ENCODE measurements at places on chromosomes 2 and 18.
A peak's percentile ranks its signal among the peaks of the same experiment; 100 is the strongest.

DNA sequence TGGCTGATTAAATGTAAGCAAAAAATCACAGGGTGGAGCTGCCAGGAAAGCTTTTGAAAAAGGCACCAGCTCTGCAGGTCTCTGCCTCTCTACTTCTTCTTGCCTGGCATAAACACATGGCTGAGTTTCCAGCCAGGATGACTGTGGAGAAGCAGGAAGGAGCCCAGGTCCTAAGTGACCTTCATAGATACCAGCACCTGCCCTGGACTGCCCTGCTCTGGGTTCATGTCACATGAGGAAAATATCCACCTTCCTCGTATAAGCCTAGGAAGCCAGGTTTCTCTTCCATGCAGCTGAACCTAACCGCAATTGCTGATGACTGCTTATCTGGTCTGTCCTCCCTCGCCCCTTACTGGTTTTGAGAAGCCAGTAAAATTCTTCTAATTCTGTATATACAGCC lies 47.8 kb upstream of the CREB1 start:
- no peak for DNase-seq

DNA sequence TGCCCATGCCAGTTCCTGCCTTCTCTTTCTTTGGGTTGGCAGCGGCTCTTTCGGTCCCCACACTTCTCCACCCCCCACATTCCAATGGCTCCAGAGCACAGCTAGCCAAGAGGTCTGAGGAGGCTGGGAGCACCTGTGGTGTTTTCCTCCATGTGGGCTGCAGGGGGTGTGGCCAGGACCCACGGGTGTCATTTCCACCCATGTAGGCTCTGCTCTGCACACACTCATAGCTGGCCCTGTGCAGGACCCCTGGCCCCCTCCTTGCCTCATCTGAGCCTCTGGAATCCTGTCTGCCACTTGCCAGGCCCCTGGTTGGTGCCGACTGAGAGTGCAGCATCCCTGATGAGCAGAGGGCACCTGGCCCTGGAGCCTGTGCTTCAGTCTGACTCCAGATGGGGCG lies 46.3 kb downstream of the DYSF start:
- no peak for DNase-seq

DNA sequence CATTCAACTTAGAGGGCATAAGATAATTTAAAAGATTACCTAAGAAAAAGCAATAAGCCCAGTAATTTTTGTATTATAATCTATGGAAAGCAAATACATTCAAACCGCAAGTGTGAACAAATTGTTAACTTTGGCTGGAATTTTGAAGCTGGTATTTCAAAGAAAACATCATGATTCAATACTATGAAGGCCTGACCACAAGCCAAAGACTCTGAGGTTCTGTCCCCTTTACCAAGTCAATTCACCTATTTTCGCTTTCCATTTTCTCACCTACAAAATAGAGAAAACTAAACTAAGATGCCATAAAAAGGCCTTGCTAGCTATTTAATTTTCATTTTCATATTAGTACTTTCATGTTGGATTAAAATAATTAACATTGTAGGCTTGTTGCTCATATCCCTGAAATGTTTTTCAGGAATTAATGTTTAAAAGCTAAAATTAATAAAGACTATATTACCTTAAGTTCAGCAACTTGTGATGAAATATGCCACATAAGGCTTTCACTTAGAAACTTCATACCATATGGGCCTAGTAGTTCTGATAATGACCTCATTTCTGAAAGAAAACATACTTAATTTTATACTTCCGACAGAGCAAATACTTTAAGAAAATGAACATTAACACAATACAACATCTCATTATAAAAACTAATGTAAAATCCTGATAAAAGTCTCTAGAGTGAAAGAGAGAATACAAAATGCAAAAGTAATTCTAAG lies 85.7 kb upstream of the FRZB start:
- no peak for DNase-seq

DNA sequence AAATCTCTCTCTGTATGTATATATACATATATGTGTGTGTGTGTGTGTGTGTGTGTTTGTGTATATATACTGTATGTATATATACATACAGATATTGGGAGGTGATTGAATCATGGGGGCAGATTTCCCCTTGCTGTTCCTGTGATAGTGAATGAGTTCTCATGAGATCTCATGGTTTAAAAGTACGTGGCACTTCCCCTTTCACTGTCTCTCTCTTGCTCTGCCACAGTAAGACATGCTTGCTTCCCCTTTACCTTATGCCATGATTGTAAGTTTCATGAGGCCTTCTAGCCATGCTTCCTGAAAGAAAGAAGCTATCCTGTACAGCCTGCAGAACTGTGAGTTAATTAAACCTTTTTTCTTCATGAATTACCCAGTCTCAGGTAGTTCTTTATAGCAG lies 18.8 kb upstream of the CCDC195 start:
- no peak for DNase-seq

DNA sequence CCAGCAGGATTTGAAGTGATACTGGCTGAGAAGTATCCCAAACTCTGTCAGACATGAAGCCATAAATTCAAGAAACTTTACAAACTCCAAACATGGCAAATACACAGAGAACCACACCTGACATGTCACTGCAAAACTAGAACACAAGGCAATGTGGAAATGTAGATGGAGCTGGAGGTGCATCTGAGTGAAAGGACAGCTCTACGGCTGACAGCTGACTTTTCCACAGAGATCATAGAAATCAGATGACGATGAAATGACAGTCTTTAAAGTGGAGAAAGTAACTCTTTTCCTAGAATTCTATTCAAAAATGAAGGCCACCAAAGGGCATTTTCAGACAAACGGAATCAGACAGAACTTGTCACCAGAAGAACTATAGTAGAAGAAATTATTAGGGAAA lies 97.5 kb downstream of the LDLRAD4 start:
- no peak for DNase-seq

- DNase-seq, result no peak
Observed at GRCh38 chr2:199471443-199472057, 13.8 kb upstream of the SATB2 start.

DNA sequence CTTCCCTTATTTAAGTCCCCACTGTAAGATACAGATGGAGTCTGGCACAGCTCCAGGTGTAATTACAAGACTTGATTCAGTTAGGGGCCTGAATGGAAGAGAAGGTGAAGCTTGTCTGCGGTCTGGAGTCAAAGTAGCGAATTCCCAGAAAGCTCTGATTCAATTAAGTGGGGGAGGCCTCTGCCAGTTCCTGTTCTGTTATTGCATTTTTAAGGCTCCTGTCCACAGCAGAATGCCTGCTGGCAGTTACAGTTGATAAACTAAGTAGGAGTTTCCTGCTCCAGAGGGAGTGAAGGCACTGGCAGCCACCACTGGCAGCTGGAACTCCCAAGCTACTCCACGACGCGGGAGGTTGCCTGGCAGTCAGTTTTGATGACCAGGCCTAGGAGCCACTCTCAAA lies 181.1 kb downstream of the SOCS6 start:
- DNase-seq, result peak; percentile 51

DNA sequence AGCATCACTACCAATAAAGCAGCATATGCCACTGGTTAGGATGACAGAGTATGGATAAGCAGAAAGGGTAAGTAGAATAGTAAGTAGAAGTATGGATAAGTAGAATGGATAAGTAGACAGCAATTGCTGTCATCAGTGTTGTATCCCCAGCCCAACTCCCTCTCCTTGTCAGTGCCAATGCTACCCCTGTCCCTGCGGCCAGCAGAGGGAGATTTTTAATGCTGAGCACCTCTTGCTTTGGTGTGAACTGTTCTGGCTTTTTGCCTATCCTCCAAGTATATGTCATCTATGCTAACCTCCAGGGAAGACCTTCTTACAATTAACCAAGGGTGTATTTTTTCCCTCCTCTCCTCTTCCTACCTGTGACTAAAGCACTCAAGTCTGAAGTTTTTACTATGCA lies 136.7 kb upstream of the SPHKAP start:
- DNase-seq, result peak; percentile 64

GRCh38 chr2:19472391-19472978 lies 114.1 kb upstream of the OSR1 start:
- no peak for DNase-seq

- no peak for DNase-seq
Observed at GRCh38 chr2:142306131-142306530, 175.3 kb upstream of the LRP1B start.

- no peak for DNase-seq
Observed at GRCh38 chr18:30444544-30444943, 598.0 kb downstream of the DSC3 start.

DNA sequence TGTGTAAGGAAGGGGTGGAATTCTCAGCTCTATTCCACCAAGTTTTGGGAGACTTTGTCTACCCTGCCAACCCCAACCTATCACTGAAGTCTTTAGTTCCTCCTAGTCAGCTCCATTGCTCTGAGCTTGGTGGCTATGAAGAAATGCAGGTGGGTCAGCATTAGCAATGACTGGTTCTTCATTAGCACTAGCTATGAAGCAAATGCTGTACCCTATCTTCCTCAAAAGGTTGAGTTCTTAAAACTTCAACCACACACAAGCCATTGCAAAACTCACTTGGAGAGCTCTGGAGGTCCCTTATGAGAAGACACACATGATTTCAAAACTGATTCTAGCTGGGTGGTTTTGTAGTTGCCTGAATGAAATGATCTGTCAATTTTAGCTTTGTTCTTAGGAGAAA lies 193.8 kb downstream of the IKZF2 start:
- DNase-seq, result no peak

GRCh38 chr2:134391751-134392160 lies 137.9 kb downstream of the MGAT5 start:
- no peak for DNase-seq

DNA sequence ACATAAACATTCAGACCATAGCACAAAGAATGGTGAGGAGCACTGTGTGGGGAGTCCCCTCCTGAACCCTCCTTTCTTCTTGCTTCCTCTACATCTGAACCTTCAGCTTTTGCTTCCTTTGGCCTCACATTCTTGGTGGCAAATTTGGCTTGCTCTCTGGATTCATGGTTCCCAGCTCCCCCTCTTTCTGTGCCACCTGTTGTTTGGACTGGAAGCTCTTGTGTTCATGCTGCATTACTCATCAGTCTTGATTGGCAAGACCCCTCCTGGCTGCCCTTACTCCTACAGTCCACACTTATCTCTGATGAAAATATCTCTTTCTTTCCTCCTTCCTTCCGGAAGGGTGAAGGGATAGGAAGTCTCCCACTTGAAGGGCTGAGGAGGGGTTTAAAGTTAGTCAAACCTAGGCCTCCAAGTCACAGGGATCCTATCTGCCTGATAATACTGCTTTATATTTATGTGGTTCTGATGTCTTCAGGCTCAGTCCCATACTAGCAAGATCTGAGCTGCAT lies 70.0 kb downstream of the MYO3B start:
- no peak for DNase-seq

DNA sequence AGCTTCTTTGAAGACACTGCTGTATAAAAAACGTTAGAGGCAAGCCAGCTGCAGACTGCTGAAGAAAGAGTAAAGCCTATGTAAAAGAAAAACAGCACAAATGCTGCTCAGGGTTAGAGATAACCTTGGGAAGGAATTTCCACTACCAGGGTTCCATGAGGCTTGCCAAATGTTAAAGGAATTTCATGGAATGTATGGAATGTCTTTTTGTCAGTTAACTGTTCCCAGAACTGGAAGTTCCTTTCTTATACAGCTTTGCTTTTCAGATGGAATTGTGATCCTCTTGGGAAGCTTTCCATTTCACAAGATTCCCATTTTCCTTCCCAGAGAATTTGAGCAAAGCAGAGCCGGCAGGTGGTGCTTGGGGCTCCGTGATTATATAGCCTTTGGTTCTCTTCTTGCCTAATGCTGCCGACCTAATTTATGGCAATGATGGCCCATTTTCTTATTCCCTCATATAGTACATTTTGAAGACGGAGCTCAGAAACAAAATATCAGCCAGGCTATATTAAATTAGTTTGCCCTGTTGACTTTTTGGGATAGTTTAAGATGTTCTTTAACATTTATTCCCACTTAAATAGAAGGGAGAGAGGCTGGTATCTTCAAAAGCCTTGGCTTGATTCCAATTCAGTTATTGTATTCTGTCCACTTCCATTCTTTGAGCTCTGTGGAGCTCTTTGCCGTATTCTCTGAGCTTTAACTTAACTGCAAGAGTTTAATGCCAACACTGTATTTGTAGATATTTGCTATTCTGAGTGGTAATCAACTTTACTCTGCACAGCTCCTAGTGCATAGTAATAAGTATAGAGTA lies 162.3 kb downstream of the PHLPP1 start:
- peak; percentile 48 for DNase-seq

GRCh38 chr18:48181857-48182256 lies 227.3 kb downstream of the ZBTB7C start:
- DNase-seq, result no peak

- no peak for DNase-seq
Observed at GRCh38 chr2:196759378-196759706, 40.1 kb downstream of the GTF3C3 start.

DNA sequence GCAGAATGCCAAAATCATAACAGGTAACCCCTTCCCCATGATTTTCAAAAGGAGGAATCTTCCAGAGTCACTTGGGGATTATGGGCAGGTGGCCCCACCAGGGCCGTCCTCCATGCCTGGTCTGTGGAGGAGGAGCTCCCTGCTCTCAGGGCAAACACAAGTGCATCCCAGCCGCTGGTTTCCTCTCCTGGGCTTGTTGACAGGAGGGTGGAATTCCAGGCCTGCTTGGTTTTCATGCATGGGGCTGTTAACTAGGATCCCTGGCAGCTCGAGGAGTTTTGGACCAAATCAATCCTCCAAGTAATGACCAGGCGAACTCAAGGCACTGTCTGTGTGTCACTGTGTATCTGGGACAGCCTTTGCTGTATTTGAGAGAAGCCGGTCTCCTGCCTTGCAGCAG lies 45.3 kb downstream of the FOSL2 start:
- DNase-seq, result no peak

DNA sequence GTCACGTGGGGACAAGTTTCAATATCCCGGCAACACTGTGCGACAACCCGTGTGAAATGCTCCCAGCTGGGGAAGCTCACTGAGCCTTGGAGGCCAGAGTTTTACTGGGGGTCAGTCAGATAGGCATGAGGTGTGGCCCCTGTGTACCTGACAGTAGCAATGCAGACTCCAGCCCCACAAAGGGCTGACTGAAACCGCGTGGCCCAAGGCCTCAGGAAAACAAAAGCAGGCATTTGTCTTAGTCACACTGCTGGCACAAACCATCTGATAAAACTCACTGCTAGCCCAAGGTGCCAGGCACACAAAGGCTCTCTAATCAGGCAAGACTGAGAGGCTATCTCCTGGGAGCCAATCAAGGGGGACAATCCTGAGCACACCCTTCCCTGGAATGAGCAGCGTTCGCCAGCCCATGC lies 786.6 kb upstream of the RAB6C start:
- DNase-seq, result no peak

- DNase-seq, result no peak
Observed at GRCh38 chr2:241937297-241937696, 67.8 kb downstream of the RTP5 start.

- peak; percentile 91 for DNase-seq
Observed at GRCh38 chr2:176763851-176764404, 448.7 kb upstream of the HNRNPA3 start.

GRCh38 chr2:189830510-189830909 lies 46.3 kb downstream of the PMS1 start:
- no peak for DNase-seq

GRCh38 chr2:237498341-237498740 lies 11.3 kb downstream of the MLPH start:
- no peak for DNase-seq

- no peak for DNase-seq
Observed at GRCh38 chr2:152910970-152911369, 192.6 kb downstream of the ARL6IP6 start.

GRCh38 chr2:108403494-108403893 lies 25.7 kb downstream of the SULT1C4 start:
- no peak for DNase-seq
